Colonic mucosa (tissue), 4 donors: ENCODE measurements at places on chromosomes 1 and 21.

DNA sequence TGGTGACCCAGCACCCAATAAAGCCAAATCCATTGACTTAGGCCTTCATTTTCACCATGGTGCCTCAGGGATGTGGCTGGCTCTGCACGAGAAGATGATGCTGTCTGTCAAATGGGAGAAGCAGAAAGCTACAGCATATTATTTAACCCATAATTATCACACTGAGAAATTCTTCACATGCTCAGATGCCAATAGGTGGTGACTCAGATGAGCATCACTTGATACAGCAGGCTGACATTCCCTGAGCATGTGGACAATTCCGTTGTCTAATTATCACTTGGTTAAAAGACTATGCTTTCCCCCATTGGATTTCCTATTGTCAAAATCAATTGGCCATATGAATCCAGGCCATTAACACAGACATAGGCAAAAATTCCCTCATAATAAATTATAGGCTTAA is 44.0 kb upstream of the HSD3B1 start:
- DNase-seq, result no peak

DNA sequence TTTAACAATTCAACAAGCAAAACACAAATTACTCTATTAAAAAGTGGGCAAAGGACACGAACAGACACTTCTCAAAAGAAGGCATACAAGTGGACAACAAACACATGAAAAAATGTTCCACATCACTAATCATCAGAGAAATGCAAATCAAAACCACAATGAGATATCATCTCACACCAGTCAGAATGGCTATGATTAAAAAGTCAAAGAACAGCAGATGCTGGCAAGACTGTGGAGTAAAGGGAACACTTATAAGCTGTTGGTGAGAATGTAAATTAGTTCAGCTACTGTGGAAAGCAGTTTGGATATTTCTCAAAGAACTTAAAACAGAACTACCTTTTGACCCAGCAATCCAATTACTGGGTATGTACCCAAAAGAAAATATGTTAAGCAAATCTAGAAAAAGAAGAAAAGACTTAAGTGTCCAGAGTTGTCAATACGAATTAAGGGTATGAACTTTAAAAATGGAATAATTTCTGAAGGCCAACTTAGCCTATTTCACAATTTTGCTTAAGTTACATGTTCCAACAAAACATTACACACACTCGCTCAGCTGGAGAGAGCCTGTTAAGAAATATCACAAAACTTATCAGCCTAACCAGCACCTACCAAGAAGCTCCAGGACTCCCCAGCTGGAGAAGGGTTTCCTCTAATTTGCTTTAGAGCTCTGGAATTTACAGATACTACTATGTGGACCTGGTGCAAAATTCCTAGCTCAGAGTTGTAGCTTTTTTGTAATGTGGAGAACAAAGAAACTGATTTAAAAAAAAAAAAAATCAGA is 232.1 kb downstream of the DUSP10 start:
- DNase-seq, result no peak

GRCh38 chr1:12276225-12276624 is 46.4 kb downstream of the VPS13D start:
- DNase-seq, result no peak

DNA sequence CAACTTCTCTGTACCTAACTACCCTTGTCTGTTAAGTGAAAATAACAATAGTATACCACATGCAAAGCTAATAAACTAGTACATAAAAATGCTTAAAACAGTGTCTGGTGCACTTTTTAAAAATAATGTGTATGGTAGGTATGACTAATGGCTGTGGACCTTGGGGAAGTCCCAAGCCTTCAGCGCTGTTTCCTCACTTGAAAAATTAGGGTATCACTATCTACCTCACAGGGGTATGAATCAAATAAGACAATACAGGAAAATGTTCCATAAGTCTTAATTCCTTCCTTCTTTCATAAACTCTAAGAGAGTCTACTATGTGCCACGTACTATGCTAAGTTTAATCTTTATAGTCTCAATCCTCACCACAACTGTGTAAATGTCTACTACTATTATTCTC is 32.0 kb downstream of the EGLN1 start:
- no peak for DNase-seq

GRCh38 chr1:207920444-207921021 is 9.6 kb upstream of the CD34 start:
- no peak for DNase-seq

DNA sequence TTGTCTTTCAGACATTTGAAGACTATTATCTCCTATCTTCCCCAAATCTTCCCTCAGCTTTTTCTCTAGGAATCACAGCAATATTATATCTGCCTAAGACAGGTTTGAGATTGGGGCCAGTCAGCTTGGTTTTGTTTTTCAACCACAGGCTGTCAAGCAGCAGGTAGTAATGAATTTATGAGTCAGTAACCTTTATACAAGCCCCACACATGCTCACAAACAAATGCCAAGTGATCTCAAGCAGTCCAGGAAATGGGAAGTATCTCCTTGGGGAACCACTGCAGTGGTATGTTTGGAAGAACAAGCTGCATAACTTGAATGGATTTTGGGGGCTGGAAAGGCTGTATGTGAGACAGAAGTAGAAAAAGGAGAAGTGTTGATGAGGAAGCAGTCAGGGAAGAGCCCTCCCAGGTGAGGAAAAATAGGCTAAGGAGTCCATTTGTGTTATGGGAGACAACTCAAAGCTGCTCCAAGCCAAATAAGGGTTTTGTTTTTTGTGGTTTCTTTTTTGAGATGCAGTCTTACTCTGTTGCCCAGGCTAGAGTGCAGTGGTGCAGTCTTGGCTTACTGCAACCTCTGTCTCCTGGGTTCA is 2.1 kb downstream of the DHDDS start:
- DNase-seq, result no peak

- no peak for DNase-seq
These were observed 9.0 kb downstream of the DDX59 start for GRCh38 chr1:200660719-200661118.

- no peak for DNase-seq
These were observed 538.0 kb upstream of the CAMK1G start for GRCh38 chr1:209045331-209046057.
